Activated B cell treated with CpG ODN at 0.5 μM for 24 hours (primary cell): ENCODE measurements at places on chromosomes 5 and 9. TPM values are rescaled to one million over a fixed set of nuclear protein-coding genes. Genes with fewer than 3 reads are reported as not detected.

GRCh38 chr5:80204808-80205614, 50.8 kb downstream of the SERINC5 start:
- DNase-seq: no peak

GRCh38 chr5:177134697-177135225, 1.2 kb downstream of the NSD1 start:
- DNase-seq: no peak

DNA sequence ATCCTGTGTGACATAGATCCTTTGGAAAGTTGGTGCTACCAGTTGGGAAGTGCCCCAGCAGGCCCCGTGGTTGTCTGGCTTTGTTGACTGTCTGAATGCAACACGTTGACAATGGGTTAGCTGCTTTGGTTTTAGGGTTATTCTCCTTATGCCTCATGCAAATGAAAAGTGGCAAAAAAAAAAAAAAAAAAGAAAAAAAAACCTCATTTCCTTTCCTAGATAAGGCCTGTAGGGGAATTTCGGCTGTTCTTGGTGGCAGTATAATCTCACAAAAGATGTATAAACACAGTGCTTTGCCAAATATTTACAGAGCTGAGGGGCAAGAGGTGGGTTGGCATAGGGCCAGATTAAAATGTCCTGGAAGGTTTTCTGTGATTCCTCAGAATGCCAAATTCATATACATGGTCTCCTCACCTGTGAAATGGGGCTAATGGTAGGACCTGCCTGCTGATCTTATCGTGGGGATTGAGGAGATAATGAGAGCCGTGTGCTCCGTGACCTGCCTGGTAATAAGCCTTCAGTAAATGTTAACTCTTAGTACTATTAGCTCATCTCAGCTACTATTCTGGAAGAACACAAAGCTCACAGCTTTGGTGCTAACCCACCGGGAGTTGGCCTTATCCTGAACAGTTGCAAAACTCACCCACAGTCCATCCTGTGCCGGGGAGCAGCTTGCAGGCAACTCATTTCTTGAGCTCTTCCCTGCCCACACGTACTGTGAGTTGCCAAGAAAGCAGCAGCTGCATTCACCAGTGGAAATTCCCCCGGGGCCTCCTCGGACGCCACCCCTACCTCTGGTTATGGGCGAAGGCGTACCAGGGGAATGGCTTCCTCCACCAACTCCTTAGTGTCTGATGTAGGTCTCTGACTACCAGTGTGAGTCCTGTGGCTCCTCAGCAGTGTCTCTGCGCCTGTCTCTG, 220.3 kb downstream of the NR3C1 start:
- DNase-seq: no peak

DNA sequence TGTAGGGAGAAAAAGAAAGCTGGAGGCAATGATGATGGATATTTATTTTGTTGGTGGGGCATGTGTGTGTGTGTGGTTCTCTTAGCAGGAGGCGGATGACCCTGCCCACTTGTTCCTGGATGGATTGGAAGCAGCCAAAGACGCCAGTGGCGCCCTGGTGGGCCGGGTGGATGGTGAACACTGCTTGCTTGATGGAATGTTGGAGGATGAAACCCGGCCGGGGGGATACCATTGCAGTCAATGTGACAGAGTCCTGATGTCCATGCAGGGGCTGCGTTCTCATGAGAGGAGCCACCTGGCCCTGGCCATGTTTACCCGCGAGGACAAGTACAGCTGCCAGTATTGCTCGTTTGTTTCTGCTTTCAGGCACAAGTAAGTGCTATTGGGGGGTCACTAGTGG, 69.2 kb downstream of the ZNF462 start:
- no peak for DNase-seq

DNA sequence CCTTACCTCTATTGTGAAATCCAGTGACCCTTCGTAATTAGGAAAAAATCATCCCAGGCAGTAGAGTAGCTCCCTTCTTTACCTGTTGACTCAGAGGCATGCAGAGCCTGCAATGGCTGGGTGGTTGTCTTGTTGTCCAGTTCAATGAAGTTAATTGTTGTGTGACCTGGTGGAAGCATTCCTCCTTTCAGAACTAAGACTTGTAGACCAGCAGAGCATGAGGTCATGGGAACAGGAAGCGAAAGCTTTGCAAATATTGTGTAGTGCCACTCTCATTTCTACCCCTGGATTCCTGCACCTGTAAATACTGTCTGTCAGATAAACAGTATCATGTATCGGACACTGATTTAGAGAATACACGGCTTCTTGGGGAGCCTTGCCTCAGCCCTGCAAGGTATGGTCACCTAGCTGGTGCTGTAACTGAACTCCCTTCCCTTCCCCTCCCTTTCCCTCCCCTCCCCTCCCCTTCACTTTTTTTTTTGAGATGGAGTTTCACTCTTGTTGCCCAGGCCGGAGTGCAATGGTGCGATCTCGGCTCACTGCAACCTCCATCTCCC, 5.7 kb upstream of the PRXL2C start:
- DNase-seq: no peak

The KIF20A gene
- total RNA-seq: 0.40 and 0.44 TPM in 2 replicates

The C5 gene
- total RNA-seq: 3.2 and 3.5 TPM in 2 replicates

The CCDC180 gene
- total RNA-seq: 4.0 and 4.5 TPM in 2 replicates

DNA sequence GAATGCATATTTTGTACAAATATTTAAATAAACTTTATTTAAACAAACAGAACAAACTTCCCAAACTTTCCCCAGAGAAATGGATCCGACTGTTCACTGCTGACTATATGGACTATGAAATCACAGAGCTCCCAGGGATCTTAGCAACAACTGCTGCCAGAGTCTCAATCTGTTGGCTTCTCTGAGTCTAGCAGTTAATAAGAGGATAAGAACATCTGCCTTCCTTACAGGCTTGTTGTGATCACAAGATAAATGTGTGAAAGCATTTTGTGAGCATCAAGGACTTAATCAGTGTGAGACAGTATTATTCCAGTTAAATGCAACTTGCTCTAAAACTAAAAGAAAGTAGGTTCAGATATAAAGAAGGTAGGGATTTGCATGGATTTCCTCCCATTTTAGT, 31.4 kb upstream of the MYOT start:
- DNase-seq: no peak

DNA sequence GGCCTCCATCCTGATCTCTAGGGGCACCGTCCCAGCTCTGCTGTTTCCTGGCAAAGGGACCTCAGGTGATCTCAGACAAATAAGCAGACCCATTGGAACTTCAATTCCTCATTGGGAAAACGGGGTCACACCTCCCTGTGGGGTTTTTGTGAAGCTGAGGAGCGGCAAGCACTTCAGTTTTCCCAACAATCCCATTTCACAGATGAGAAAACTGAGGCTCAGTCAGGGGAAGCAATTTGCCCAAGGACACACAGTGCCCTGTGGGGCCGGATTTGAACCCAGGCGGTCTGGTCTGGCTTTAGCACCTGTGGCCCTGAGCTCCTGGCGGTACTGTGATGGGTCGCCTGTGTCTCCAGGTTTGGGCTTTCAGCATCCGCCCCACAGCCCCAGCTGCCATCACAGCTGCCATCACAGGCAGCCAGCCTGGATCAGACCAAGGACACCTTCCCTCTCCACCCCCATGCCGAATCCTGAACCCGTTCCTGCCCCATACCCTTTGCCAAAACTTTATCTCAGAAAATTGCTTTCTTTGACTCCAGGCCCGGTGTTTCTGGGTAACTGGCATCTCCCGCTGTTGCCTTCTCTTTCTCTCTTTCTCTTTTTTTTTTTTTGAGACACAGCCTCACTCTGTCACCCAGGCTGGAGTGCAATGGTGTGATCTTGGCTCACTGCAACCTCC, 26.4 kb downstream of the NCS1 start:
- DNase-seq: no peak

GRCh38 chr9:30476826-30477225, 1907.6 kb upstream of the ACO1 start:
- DNase-seq: no peak

The ZNF366 gene
- not detected in 2 replicates for total RNA-seq

DNA sequence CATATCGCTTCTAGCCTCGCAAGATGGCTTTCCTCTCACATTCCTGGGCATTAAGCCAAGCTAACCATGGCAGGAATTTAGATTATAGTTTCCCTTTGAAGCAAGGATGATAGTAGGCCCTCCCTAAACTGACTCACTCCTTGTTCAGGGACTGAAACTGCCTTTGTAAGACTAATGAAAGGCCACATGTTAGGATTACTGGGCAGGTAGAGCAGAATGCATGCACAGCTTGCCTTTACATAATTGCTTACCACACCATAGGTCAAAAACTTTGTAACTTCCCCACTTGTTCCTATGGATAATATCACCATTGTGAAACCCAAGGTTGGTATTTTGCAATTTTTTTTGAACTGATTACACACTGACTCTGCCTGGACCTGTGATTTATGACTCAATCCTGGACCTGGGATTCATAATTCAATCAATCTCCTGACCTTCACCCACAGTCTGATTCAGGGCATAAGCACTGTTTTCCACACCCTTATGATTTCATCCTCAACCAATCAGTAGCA, 41.0 kb upstream of the PRDM9 start:
- DNase-seq: no peak

GRCh38 chr9:137602661-137603060, 2.8 kb upstream of the ARRDC1 start:
- DNase-seq: no peak

- DNase-seq: no peak
Measured at GRCh38 chr5:65910711-65911110, 15.7 kb upstream of the ERBIN start.

- no peak for DNase-seq
Measured at GRCh38 chr5:161165998-161166660, 314.1 kb upstream of the ATP10B start.

DNA sequence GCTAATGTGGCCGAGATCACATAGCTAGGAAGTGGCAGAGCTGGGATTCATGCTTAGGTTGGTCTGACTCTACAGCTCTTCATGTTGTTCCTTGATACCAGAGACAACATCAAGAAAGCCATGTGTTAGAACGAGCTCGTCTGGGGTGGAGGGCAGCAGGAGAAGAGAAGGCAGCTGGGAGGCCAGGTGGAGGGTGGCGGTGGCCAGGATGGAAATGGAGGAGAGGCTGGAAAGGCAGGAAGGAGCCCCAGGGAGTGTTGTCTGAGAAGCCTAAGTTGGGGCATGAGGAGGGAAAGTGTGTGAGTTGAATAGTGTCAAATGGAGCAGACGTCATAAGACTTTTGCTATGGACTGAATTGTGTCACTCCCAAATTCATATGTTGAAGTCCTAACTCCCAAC, 315.3 kb downstream of the GADD45G start:
- DNase-seq: no peak

The SHOC1 gene
- not detected in 2 replicates for total RNA-seq

The GABRP gene
- total RNA-seq: not detected in 2 replicates

GRCh38 chr9:128923493-128923883, 2.7 kb downstream of the PHYHD1 start:
- no peak for DNase-seq

GRCh38 chr5:172636279-172637050, 4.6 kb upstream of the NEURL1B start:
- DNase-seq: no peak

DNA sequence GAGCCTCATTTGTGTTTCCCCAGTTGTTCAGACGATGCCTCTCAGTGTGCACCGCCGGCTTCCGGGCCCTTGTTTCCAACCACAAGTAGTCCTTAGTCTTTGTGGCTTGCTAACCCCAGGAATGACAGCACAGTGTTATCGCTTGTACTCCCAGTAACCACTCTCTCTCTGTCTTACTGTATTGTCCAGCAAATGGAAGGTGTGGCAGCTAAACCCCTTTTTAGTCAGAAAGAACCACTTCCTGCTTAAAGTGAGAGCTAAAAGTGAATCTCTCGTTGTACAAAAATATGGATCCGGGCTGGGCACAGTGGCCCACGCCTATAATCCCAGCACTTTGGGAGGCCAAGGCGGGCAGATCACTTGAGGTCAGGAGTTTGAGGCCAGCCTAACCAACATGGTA, 61.3 kb downstream of the ENC1 start:
- no peak for DNase-seq

- no peak for DNase-seq
Measured at GRCh38 chr9:36436909-36437308, 36.8 kb upstream of the RNF38 start.

DNA sequence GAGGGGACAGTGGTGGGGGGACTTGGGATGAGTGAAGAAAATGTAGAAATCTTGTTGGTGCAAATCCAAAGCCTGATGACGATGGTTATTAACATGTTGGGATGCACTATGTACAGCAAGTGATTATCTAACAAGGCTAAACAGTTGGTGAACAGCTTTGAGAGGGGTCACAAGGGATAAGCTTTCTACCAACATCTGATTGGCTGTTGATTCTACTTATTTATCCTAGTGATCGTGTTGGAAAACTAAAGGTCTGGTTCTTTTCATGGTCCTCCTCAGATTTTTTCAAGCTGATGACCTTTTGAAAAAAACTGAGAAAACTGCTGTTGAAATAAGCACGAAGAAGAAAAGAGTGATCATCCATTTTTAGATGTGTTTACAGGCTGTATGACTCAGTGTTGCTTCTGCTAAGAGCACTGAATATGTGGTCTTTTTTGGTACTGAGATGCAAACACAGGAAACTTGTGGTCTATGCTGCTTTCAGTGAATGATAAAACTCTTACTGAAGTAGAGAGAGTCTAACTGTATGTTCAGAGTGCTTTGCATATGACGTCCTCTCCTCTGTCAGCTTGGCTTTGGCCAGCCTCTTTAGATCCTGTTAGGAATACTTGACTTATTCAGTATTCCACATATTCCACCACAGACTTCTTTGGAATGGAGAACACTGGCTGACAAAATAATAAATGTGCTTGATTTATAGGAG, 174.8 kb downstream of the SLF1 start:
- no peak for DNase-seq

- DNase-seq: no peak
Measured at GRCh38 chr5:19370655-19371386, 617.2 kb downstream of the CDH18 start.

DNA sequence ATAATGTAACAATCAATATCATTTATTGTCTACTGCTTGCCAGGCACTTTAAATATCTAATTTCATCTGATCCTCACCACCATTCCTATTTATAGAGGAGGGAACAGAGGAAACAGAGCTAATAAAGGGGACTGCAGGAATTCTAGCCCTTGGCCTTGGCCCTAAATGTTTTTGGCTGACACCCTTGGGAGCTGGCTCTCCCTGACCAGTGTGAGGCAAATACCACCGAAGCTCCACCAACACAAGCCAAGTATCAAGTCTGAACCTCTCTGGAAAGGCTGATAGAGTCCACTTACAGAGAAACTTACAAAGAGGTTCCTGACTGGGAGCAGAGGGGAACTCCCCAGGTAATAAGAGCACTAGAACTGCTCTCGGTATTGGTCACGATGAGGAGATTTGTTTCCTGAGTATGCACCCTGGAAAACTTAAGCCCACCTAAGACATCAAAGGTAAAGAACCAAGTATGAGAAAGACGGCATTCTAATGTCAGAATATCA, 243.1 kb upstream of the PANK3 start:
- no peak for DNase-seq
